SJSA1 (cell line): ENCODE measurements at places on chromosomes 5 and 9. TPM values are rescaled to one million over a fixed set of nuclear protein-coding genes. Genes with fewer than 3 reads are reported as not detected.

The SDHA gene
- 57.1 and 63.5 TPM in 2 replicates for total RNA-seq

GRCh38 chr5:45261125-45261524 lies 435.1 kb downstream of the HCN1 start:
- no peak for DNase-seq

DNA sequence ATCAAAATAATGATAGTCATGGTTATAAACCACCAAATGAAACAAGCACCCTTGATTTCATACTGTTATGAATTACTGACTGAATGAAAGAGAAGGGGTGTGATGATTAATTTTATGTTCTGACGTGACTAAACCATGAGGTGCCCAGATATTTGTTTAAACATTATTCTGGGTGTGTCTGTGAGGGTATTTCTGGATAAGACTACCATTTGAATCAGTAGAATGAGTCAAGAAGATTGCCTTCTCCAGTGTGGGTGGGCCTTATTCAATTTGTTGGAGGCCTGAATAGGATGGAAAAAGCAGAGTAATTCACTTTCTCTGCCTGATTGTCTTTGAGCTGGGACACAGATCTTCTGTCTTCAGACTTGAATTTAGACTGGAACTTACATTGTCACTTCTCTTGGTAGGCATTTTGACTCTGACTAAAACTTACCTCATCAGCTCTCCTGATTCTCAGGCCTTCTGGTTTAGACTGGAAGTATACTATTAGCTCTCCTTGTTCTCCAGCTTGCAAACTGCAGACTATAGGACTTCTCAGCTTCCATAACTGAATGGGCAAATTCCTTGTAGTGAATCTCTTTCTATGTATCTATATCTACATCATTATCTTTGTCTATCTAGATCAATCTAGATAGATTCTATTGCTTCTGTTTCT lies 321.9 kb upstream of the TARS1 start:
- peak; percentile 40 for DNase-seq

- DNase-seq = peak; percentile 80
These were observed 52.7 kb downstream of the NDST1 start for GRCh38 chr5:150560401-150561191.
